PC-9 (cell line): ENCODE measurements at places on chromosomes 5 and 9. TPM values are rescaled to one million over a fixed set of nuclear protein-coding genes. Genes with fewer than 3 reads are reported as not detected.

GRCh38 chr9:133888048-133888808, 103.9 kb downstream of the VAV2 start:
- DNase-seq, result no peak

DNA sequence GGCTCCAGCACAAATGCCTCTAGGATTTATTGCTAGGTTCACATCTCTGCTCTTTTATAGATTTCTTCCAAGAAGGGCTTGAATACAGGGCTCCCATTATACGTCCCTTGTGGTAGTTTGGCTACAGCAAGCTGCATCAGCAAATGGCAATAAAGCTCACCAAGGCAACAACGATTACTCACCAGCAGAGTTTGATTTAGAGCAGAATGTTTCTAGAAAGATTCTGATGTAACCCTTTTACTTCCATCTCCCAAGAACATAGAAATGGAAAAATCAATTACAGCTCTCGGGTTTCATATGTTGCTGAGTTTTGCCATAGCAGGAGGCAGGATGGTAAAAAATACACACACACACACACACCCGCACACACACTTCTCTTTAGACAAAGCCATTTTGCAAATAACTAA, 124.2 kb upstream of the TNPO1 start:
- DNase-seq, result no peak

DNA sequence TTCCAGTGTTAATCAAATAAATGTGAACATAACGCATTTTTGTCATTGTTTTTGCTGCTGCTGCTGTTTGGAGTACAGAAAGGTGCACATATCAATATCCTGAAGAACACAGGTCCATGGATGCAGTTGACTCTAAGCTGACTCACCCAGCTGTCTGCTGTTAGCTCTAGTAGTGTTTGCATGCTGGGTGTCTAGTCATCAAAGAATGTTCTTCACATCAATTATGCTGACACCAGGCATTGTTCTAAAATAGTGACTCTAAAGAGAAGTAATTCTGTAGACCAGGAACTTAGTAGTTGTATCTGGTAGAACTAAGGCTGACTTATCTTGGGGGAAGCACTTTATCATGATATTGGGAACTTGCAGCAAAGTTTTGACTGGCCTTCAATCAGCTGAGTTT, 55.7 kb upstream of the DPYSL3 start:
- peak; percentile 9 for DNase-seq

GRCh38 chr9:19409401-19410194, 789 bp downstream of the ACER2 start:
- peak; percentile 24 for DNase-seq

GRCh38 chr5:154989626-154990025, 23.9 kb upstream of the KIF4B start:
- no peak for DNase-seq

- DNase-seq, result no peak
These were observed 159.8 kb upstream of the KLF9 start for GRCh38 chr9:70574151-70574837.

Gene ZNF354B
- 10.6 and 11.2 TPM in 2 replicates for total RNA-seq

DNA sequence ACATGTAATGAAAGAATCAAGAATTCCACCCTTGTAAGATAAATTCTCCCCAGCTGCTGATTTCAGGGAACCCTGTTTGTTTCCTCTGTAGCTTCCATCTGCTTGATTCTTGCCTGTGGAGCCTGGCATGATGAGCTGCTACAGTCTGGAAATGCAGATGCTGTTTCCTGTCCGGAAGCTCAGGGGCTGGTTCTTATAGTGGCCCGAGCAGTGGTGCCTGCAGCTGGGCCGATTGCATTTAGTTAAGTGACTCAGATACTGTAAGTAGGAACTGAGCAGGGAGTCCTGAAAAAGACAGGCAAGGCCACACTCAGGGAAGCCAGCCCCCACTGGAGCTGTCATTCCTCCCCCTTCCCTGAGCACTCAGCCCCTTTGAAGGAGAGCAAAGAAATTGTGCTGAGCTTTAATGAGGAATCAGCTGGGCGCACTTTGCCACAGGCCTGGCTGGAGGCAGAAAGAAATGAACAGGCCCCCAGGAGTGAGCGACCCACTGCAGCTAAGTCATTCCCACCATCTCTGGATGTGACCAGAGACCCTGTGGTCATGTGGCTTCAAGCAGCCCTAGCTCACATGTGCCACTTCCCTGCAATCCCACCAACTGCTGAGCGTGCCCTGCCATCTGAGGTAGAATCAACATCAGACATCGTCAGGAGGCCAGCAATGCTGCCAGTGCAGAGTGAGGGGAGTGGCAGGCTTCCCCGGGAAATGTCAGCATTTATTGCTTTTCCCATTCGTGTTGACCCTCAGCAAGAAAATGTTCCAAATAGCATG, 206.0 kb upstream of the WWC1 start:
- DNase-seq, result no peak

GRCh38 chr9:70881333-70881732, 240.1 kb downstream of the TRPM3 start:
- DNase-seq, result no peak

GRCh38 chr5:81638471-81638870, 112.4 kb downstream of the SSBP2 start:
- no peak for DNase-seq

DNA sequence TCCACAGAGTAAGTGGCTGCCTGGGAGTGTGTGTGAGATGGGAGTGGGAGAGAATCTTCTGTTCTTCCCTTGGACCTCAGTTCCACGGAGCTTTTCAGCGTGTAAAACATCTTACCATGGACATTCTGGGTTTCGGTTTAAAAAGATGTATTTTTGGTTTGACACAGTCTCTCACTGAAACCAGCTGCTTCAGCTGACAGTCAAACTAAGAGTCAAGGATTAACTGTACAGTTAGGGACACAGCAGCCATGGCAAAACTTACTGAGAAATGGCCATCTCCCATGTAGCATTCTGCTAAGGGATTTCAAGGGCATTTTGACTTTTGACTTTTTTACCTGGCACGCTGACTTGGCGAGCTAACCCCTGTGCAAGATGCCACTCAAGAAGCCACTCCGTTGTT, 93.8 kb upstream of the IL12B start:
- DNase-seq, result no peak
